NCI-H345 (cell line): ENCODE measurements at places on chromosomes 12 and 14.

DNA sequence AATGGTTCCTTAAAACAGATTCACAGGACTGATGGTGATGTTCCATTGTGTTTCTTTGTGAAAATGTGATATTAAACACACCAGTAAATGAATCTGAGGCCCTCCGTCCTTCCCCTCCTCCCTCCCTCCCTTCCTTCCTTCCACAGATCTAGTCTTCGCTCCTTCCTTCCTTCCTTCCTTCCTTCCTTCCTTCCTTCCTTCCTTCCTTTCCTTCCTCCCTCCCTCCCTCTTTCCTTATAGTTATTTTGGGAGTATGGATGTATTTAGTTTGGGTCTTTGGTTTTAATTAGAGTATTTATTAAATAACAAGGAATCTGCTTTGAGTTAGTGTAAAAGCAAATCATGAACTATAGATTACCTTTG is 410.8 kb downstream of the PCNX1 start:
- DNase-seq = no peak

- DNase-seq = no peak
Measured at GRCh38 chr12:93148412-93148811, 219.3 kb upstream of the EEA1 start.

- no peak for DNase-seq
Measured at GRCh38 chr12:119082016-119082415, 96.7 kb upstream of the HSPB8 start.

DNA sequence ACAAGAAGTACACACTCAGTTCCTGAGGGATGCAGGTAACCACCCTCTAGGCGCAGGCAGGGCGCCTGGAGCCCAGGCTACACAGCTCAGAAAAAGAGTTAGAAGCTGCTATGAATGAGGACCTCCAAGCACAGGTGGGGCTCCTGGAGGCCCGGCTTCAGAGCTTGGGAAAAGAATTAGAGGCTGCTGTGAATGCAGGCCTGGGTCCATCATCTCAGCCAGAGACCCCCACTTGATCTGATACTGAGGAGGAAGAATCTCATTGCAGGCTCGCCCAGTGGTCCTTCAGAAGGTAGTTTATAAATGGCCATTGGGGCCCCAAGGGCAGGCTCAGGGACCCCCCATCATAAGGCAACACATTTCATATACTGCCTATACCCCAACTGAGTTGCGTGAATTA is 556.4 kb downstream of the SLC6A15 start:
- DNase-seq = no peak

GRCh38 chr12:75739912-75740311 is 228.5 kb upstream of the KRR1 start:
- no peak for DNase-seq

GRCh38 chr14:86084097-86084496 is 554.2 kb downstream of the FLRT2 start:
- DNase-seq = no peak

DNA sequence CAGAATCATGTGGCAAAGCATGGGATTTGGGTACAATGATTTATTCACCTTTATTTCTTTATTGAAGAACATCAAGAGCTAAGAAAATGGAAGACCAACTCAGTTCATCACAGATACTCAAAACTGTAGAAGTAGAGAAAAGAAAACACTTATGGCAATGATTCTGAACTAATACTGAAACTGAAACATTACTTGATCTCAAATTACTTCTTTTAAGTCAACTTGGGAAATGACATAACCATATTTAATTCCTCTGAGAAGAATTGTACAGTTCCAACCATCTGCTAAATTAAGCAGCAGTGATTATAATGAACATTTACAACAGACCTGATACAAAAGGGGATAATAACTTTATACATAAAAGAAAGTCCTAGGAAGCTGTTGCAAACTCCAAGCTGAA is 466.5 kb downstream of the TMTC2 start:
- DNase-seq = no peak
